ENCODE measurements at places on chromosomes 3 and 15. TPM values are rescaled to one million over a fixed set of nuclear protein-coding genes. Genes with fewer than 3 reads are reported as not detected.

The REC114 gene
- polyA plus RNA-seq, result 102 TPM

The NANOGP8 gene
- polyA plus RNA-seq, result 1.1 TPM

The TRH gene
- 1.8 TPM for polyA plus RNA-seq

The EXD1 gene
- polyA plus RNA-seq, result 47.0 TPM

The PPIB gene
- 288 TPM for polyA plus RNA-seq

The GOLGA8T gene
- polyA plus RNA-seq, result 10.6 TPM

The KNG1 gene
- polyA plus RNA-seq, result 0.34 TPM

The ACTC1 gene
- 31.2 TPM for polyA plus RNA-seq

The VPS39 gene
- polyA plus RNA-seq, result 71.8 TPM

The NECTIN3 gene
- 119 TPM for polyA plus RNA-seq

The C3orf80 gene
- 2.0 TPM for polyA plus RNA-seq

The SLC9A9 gene
- 4.3 TPM for polyA plus RNA-seq

The CTDSPL2 gene
- polyA plus RNA-seq, result 27.7 TPM

The DOCK3 gene
- polyA plus RNA-seq, result 8.4 TPM

The SNX22 gene
- polyA plus RNA-seq, result 1.9 TPM

The GRK7 gene
- polyA plus RNA-seq, result 0.12 TPM

The LCMT2 gene
- 9.1 TPM for polyA plus RNA-seq

The PRR20G gene
- polyA plus RNA-seq, result 10.5 TPM

The TMCO5A gene
- 100 TPM for polyA plus RNA-seq

The SLC15A2 gene
- polyA plus RNA-seq, result 11.8 TPM

The FBXO45 gene
- 20.4 TPM for polyA plus RNA-seq

The KLHL40 gene
- 3.2 TPM for polyA plus RNA-seq

The ANKUB1 gene
- polyA plus RNA-seq, result 2.5 TPM

The CSPG4 gene
- 4.4 TPM for polyA plus RNA-seq

The ITGA11 gene
- 6.6 TPM for polyA plus RNA-seq

The RETNLB gene
- polyA plus RNA-seq, result not detected

The CA12 gene
- polyA plus RNA-seq, result 8.0 TPM

The PRKCD gene
- polyA plus RNA-seq, result 42.3 TPM

The CPLX3 gene
- 3.6 TPM for polyA plus RNA-seq

The CCDC191 gene
- 14.2 TPM for polyA plus RNA-seq

The ADAMTSL3 gene
- 8.6 TPM for polyA plus RNA-seq
